Right lung (tissue), 10 donors: ENCODE measurements at places on chromosomes 6 and 20. TPM values are rescaled to one million over a fixed set of nuclear protein-coding genes. Genes with fewer than 3 reads are reported as not detected.

- no peak for DNase-seq
Measured at GRCh38 chr6:100202417-100203194, 208.6 kb upstream of the MCHR2 start.

Gene OPRM1
- polyA plus RNA-seq, result 0.16 TPM

Gene SYCP2L
- 3.1 TPM for polyA plus RNA-seq

DNA sequence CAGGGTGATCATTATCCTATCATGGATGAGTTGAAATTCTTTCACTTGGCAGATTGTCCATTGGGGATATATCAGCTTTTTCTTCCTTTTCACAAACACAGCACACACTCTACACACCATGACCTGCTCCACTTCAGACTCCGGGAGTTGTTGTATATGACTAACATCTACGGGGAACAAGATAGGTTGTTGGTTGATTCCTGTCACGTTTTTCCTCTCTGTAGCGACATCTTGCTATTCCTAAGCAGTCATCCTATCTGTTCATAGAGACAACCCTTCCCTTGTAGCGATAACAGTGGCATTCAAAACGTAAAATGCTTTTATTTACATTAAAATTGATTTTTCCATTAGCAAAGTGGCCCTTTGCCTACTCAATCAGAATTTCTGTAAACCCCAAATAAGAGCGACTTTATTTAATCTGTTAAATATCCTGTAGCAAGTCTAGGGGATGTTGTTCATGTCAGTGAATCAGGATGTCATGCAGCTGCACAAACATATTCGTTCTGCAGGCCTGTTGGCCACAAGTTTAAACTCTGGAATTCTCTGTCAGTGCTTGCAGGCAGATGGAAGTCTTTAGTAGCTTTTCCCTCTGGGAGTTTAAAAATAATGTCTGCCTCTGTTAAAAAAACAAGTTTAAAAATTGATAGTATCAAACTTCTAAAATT, 23.1 kb downstream of the PHACTR2 start:
- DNase-seq, result no peak

GRCh38 chr20:63807654-63808053, 23.4 kb downstream of the ZBTB46 start:
- no peak for DNase-seq

- DNase-seq, result no peak
Measured at GRCh38 chr20:62887152-62887859, 25.7 kb upstream of the TCFL5 start.

GRCh38 chr6:25008707-25009392, 73.1 kb upstream of the RIPOR2 start:
- no peak for DNase-seq
